ENCODE measurements at places on chromosomes 13 and 19. TPM values are rescaled to one million over a fixed set of nuclear protein-coding genes. Genes with fewer than 3 reads are reported as not detected.
A peak's percentile ranks its signal among the peaks of the same experiment; 100 is the strongest.

DNA sequence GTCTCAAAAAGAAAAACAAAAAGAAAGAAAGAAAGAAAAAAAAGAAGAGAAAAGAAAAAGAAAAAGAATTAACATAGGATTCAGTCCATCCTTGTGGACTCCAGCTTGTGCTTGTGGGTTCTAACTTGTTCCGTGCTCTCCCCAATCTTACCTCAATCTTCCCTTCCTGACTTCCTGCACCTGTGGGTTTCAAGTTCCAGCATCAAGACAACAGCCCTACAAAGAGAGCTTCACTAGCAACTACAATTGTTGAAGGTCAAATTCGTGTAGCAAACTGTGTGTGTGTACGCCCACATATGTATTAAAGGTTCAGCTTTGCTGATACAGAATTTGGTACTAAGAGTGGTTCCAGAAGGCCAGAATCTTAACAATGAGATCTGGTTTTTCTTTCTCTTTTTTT lies 25.3 kb downstream of the FXYD5 start:
- no peak for DNase-seq

- DNase-seq = peak; percentile 28
Measured at GRCh38 chr19:1935484-1936208, 5.3 kb upstream of the CSNK1G2 start.

DNA sequence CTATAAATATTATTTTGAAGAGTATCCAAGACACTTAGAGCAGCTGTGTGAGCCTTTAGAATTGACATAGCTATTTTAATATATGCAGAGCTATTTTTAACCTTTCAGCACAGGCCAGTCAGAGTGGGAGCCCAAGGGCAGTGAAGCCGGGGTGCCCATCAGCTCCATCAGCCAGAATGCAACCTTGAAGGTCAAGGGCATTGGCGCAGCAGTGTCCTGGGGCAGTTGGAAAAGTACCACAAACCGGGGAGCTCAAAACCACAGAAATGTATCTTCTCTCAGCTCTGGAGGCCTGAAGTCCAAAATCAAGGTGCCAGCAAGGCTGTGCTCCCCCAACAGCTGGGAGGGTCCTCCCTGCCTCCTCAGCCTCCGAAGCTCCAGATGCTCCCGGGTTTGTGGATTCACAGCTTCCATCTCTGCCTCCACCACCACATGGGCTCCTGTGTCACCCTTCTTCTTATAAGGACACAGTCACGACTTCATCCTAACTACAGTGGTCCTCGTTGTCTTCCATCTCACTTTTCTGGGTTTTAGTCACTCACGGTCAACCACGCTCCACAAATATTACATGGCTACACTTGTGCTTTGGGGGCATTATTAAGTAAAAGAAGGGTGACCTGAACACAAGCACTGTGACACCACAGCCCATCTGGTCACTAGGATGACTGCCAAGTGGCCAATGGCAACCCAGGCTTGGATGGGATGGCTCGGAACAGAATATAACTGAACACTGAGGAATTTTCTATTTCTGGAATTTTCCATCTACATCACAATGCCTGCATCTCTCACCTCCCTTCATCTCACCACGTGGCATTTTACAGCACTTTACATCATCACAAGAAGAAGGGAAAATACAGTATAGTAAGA lies 15.9 kb upstream of the GAS6 start:
- no peak for DNase-seq

- no peak for DNase-seq
Measured at GRCh38 chr13:25330541-25330940, 29.1 kb downstream of the NUP58 start.

GRCh38 chr19:3397266-3398022 lies 31.1 kb downstream of the NFIC start:
- DNase-seq = no peak

DNA sequence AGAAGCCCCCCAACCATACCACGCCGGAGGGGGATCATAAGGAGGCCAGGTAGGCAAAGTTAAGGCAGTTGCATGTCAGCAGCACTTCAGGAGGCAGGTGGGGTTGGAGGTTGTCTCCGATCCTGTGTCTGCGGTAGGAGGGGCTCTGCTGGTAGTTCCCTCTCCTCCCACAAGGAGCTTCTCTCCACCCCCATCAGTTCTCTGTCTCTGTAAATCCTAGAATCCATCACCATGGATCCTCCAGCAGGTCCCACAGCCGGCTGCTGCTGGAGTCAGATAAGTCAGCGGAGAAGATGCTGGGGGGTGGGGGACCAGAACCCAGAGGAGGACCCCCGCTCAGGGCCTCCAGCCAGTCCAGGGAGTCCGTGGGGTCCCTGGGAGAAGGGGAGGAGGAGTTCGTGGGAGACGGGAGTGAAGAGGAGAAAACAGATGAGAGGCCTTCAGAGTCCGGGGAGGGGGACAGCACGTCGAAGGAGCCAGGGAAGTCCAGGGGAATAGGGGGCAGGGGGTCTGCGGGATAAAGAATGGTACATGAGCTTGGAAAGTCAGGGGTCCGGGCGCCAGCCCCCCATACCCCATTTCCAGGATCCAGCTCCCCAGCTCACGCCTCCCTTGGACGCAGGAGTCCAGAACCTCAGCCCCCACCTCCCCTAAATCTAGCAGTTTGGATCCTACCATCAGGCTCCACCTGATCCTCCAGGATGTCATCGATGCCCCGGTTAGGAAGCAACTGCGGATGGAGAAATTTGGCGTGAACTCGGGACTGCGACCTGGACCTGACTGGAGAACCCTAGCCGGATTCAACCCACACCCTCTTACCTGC lies 6.3 kb downstream of the MAMSTR start:
- DNase-seq = no peak

- DNase-seq = no peak
Measured at GRCh38 chr13:33838647-33839046, 20.7 kb downstream of the RFC3 start.

DNA sequence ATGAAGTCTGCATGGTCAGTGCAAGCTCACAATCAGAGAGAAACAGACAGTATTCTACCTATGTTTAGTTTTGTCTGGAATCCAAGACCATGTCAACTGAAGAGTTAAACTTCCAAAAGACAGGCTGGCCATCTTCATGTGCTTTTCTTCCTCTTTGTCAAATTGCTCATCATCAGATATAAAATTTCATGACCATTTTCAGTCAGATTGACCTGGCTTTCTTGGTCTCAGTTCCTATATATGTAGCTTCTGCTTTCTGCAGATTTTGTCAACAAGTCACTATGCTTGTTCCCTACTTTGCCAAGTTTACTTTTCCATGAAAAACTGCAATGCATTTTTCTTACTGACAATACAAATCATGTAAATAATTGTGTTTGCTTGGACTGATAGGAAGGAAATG lies 13.9 kb downstream of the SLC46A3 start:
- no peak for DNase-seq

DNA sequence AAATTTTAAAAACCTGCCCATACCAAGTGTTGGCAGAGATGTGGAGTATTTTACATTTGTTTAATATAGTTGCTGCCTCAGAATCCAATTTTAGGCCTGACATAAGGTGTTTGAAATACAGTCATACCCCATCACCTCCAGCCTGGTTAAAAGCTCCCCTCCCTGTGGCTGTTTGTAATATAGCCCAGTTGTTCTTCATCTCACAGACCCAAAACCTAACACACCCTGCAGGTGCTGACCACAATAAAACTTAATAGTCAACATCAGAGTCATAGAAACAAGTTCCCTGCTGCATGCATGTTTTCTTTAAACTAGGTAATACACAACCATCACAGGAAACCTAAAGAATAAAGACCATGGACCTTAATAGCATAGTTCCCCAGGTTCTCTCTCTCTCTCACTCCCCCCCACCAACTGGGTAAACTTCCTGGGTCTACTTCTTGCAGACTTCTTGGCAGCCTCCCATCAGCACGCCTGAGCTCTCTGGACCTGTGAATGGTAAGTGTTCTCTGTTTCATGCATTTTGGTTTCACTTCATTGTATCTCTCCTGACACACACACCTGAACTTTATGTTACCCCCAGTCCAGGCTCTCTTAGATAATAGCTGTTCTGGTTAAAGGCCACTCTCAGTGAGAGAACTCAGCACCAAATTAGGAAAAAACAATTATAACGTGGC lies 1369.9 kb downstream of the EFNB2 start:
- no peak for DNase-seq

GRCh38 chr19:42048992-42049391 lies 21.0 kb downstream of the GRIK5 start:
- DNase-seq = no peak

DNA sequence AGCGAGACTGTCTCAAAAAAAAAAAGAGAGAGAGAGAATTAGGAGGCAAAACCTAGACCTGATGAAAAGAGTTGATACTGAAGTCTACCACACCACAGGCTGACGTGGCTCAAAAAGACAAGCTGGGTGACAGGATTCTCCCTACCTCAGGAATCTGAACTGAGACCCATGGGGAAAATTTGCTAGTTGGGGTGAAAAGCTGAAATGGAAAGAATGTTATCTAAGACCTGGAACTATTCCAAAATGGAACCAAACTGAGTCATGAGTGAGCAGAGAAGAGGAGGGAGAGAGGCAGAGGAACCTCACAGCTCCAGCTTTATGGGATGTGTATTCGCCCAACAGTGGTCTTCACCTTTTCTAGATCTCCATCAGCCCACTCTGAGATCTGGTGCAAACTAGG lies 11.7 kb downstream of the SMG9 start:
- no peak for DNase-seq

DNA sequence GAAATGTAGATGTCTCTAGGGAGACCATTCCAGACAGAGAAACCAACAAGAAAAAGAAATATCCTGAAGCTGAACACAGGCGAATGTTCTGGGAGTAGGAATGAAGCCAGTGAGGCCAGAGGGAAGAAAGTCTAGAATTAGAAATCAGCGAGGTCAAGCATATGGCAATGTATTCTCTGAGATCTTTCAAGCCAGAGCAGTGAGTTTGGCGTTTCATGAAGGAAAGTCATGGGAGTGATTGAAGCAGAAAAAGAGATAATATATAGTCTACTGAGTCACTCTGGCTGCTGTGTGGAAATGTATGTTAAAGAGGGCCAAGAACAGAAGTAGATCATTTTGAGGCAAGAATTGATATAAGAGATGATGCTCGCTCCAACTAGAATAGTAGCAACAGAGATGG lies 576.0 kb downstream of the PCDH17 start:
- DNase-seq = peak; percentile 10

- peak; percentile 11 for DNase-seq
Measured at GRCh38 chr19:13430790-13431582, 75.3 kb downstream of the CACNA1A start.

DNA sequence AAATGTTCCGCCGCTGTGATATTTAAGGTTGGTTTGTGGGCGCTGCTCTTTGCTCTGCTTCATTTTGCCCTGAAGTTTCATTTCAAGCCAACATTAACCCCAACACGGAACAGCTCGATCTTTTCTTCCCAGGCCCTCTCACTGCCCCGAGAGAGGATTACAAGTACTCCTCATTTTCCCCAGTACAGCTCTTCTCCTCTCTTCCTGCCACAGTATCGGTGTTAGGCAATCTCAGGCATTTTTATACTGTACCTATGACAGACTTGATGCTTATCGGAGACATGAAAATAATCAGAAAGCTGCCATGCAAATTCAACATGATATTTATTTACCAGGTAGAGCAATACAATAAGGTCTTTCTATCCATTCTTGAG lies 1.3 kb upstream of the EDNRB start:
- DNase-seq = no peak

- no peak for DNase-seq
Measured at GRCh38 chr19:21130097-21130775, 11.6 kb upstream of the ZNF431 start.

- DNase-seq = no peak
Measured at GRCh38 chr13:32224916-32225315, 90.2 kb downstream of the ZAR1L start.

GRCh38 chr19:50315773-50316448 lies 13.3 kb downstream of the KCNC3 start:
- no peak for DNase-seq

DNA sequence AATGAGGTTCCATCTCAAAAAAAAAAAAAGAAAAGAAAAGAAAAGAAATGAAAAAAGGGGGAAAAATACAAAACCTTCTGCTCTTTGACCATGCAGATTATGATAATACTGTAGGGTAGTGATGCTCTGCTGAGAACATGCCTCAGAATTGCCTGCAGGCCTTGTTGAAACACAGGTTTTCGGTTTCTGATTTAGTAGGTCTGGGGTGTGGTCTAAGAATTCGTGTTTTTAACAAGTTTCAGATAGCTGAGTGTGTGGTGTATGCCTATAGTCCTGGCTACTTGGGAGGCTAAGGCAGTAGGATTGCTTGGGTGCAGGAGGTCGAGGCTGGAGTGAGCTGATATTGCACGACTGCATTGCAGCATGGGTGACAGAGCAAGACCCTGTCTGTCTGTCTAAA lies 14.9 kb upstream of the CYP2B6 start:
- no peak for DNase-seq

GRCh38 chr13:104967836-104968630 lies 1567.4 kb downstream of the EFNB2 start:
- no peak for DNase-seq

DNA sequence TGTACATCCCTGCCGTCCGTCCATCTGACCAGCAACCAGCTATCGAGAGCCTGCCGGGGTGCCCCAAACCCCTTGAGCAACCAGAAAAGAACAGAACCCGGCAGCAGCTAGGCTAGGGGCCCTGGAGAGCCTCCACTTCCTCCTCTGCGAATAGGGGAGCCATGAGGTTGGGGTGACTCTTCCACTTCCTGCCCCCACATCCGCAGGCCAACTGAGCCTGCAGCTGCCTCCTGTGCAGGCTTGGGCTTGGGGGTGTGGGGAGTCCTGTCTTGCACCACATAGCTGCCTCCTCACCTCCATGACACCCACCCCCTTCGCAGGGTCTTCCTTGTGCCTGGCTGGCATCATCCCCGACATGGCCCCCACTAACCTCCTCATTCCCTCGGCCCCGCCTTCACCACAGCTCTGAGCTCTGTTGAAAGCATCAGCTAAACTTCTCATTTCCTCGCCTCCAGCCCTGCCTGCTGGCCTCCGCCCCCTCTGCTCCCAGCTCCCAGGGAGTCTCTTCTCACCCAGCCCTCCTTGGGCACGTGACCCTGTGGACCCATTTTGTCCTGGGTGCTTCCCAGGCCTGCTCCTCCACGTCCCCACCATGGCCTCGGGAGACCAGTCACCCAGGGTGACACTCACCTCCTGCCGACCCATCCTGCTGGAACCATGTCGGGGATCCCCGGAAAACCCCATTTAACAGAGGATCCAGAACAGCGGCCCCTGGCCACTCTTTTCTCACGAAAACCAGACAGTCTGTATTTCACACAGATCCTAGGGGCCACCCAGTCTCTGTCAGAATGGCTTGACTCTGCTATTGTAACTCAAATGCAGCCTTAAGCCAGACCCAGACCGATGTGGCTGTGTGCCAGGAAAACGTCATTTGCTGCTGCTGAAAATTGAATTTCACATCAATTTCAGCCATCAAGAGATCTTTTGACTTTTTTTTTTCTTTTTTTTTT lies 50.4 kb downstream of the MYO9B start:
- peak; percentile 53 for DNase-seq

Gene ZNF579
- 10.4 TPM for polyA plus RNA-seq

Gene ZNF99
- 0.27 TPM for polyA plus RNA-seq

Gene OR7C1
- polyA plus RNA-seq = 0.23 TPM

Gene CERS1
- 36.2 TPM for polyA plus RNA-seq

Gene POSTN
- polyA plus RNA-seq = 1,892 TPM

Gene LRRC63
- polyA plus RNA-seq = 0.25 TPM

Gene TBXA2R
- 3.7 TPM for polyA plus RNA-seq

Gene CBY2
- polyA plus RNA-seq = not detected

Gene ZNF442
- 2.6 TPM for polyA plus RNA-seq

Measured in muscle of back (tissue), 13 donors.